Stimulated activated CD4-positive, alpha-beta T cell treated with anti-CD3 and anti-CD28 coated beads, Interleukin-12 subunit alpha, Interleukin-12 subunit beta, amount 100 ng/mL, for 24 hours (primary cell): ENCODE measurements at places on chromosomes 2 and 18.
A peak's percentile ranks its signal among the peaks of the same experiment; 100 is the strongest.

GRCh38 chr2:20430461-20431300 is 16.2 kb upstream of the RHOB start:
- no peak for DNase-seq

DNA sequence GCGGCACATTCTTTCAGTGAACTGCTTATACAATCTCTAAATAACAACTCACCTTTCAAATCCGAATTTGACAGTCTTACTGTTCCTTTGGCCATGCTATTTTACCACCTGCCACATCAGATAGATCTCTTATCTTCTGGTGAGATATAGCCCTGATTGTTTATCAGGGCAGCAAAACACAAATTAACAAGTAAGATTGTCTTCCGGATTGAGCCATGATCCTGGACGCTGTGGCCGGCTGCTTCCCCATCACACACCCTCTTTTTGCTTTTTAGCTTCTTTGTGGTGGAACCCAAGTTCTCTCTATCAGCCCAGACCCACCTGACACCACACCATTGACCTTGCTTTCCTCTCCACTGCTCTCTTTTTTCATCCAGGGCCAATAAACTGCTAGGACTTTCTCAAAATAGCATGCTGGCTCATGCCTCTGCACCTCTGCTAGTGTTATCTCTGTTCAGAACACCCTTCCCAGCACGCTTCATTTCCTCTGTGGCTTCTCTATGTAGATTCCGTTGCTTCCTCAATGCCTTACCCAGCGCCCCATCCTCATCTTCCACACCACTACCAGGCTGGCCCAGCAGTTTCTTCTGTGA is 111.8 kb upstream of the CNTNAP5 start:
- DNase-seq: no peak

DNA sequence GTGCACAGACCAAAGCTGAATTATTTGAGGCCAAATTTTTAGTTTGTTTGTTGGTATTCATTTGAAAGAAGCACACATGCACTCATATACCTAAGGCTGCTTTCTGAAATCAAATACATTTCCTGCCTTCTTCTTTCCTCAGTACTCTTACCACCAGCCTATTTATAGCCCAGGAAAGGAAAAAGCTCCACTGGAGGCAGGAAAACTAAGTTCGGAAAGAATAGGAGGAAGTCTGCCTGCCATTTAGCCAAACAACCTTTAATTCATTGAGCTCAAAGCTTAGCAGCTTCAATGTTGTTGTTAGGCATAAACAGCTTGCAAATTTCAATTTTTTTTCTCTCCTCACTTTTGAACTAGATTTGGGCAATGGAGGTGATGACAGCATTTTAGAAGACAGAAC is 40.4 kb upstream of the RASGRP3 start:
- DNase-seq: no peak

- no peak for DNase-seq
These were observed 36.4 kb downstream of the SCN1A start for GRCh38 chr2:166091439-166091838.

- no peak for DNase-seq
These were observed 3.7 kb upstream of the MTCL1 start for GRCh38 chr18:8701546-8702118.

DNA sequence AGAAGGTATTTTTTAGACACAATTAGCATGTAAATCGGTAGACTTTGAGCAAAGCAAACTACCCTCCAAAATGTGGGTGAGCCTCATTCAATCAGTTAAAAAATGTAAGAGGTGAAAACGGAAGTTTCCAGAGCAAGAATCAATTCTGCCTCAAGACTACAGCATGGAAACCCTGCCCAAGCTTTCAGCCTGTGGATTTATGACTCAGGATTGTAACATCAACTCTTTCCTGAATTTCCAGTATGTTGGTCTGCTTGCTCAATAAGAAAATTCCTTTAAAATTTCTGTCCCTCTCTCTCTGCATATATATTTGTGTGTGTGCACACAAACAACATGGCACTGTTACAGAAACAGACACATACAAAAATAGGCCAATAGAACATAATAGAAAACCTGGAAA is 228.6 kb upstream of the DOK6 start:
- DNase-seq: no peak

DNA sequence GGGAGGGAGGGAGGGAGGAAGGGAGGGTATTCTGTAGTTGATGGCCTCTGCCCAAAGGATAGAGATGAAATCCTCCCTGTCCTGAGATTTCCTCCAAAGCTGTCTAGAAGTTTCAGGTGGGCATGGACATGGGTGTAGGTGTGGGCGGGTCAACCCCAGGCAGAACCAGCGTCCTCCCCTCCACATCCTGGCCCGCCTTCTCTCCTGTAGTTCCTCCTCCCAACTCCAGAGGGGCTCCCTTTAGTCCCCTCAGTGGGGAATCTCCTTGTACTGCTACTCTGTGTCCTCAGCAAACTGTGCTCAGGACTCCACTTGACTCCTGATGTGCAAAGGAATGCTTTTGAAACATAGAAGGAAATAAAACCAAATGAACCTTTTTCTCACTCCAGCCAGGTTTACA is 88.1 kb downstream of the MRPS9 start:
- no peak for DNase-seq

GRCh38 chr2:229714080-229714735 is at the start of gene DNER:
Gene DNER (minus strand): TSS chr2:229714555. CDS start chr2:229714423, 132 bp downstream.
- peak; percentile 47 for DNase-seq

GRCh38 chr18:60358516-60358915 is 14.1 kb downstream of the MC4R start:
- DNase-seq: no peak

DNA sequence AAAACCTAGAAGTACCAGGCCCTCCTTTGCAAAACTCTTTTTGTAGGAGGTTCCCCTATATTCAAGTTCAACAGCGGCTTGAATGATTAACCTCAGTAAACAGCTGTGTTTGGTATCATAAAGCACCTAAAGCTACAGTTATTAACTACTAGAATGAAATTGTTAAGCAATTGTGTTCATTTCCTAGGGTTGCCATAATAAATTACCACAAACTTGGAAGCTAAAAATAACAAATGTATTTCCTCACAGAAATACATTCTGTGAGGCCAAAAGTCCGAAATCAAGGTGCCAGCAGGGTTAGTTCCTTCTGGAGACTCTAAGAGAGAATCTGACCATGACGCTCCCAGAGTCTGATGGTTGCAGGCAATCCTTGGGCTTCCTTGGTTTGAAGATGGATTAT is 202.1 kb upstream of the ACVR2A start:
- no peak for DNase-seq

DNA sequence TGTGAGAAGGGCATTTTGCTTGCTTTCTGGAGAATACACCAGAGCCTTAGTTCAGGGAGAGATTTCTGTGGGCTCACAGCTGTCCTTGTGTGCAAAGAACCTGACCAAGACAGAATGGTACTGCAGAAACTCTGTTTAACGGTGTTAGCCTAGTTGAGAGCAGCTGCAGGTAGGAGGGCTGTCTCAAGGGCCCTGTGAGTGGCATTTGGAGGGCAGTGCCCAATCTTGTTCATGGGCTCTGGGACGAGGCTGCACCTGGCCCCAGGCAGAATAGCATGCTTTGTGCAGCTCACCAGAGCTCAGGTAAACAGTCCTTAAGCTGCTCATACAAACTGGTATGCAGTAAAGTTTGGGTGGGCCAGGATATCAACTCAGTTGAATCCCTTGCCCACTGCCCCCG is 16.9 kb upstream of the RGPD4 start:
- no peak for DNase-seq

DNA sequence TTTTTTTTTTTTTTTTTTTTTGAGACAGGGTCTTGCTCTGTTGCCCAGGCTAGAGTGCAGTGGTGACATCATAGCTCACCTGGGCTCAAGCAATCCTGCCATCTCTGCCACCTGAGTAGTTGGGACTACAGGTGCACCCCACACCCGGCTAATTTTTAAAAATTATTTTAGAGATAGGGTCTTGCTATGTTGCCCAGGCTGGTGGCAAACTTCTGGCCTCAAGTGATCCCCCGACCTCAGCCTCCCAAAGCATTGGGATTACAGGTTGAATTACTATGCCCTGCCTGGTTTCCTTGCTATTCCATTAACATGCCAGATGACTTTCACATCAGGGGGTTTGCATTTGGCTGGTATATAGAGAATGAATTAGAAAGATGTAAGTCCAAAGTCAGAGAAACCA is 253.2 kb downstream of the CAMKMT start:
- no peak for DNase-seq

- no peak for DNase-seq
These were observed 97.5 kb downstream of the MAP4K4 start for GRCh38 chr2:101795033-101795432.

- DNase-seq: no peak
These were observed 15.7 kb downstream of the FAM98A start for GRCh38 chr2:33583194-33583938.

GRCh38 chr18:78920456-78921138 is 59.0 kb upstream of the SALL3 start:
- no peak for DNase-seq

GRCh38 chr18:22311301-22311700 is 106.4 kb downstream of the CTAGE1 start:
- DNase-seq: no peak

- DNase-seq: no peak
These were observed 19.2 kb upstream of the ATP9B start for GRCh38 chr18:79050005-79050404.

DNA sequence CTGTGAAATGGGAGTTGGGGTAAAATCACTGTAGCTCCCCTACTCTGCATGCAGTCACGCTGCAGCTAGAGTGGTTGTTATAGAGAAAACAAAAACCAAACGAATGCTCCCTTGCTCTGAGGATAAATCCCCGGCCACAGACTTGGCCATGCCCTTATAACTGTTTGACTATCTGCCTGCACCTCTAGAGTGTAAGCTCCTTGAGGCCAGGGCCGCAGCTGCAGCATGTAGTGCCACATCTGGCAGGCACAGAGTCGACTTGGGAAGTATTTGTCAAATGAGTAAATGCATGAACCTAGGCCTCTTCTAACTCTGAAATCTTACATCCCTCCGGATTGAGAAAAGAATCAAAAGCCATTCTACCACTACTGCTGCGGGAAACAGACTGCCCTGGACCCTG is 35.9 kb downstream of the KCNIP3 start:
- DNase-seq: no peak

DNA sequence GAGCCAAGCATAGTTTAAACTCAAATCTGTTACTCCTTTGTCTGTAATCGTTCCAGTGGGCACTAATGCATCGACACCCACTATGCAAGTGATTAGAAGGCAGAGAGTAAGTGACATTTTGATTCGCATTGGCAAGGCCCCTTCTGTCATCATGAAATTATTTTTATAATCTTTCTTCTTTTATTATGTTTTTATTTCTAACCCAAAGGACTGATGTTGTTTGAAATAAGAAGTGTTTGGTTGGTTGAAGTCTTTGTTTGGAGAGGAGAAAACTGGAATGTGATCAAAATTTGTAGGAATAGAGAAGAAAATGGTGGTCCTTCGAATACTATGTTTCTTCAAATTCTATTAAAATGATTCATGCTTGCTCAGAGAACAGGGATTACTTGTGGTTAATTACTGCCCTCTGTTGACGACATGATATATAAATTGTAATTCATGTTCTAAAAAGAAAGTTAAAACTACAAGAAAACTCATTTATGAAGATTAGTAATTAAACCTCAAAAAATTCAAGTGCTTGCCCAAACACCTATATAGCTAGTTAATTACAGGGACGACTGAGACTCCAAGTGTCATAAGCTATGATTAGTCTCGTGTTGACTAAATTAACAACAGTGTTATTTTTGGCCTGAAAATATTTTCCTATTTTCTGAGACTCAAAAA is 26.4 kb upstream of the TFPI start:
- DNase-seq: no peak

GRCh38 chr2:223772363-223772762 is 65.0 kb downstream of the AP1S3 start:
- DNase-seq: no peak

DNA sequence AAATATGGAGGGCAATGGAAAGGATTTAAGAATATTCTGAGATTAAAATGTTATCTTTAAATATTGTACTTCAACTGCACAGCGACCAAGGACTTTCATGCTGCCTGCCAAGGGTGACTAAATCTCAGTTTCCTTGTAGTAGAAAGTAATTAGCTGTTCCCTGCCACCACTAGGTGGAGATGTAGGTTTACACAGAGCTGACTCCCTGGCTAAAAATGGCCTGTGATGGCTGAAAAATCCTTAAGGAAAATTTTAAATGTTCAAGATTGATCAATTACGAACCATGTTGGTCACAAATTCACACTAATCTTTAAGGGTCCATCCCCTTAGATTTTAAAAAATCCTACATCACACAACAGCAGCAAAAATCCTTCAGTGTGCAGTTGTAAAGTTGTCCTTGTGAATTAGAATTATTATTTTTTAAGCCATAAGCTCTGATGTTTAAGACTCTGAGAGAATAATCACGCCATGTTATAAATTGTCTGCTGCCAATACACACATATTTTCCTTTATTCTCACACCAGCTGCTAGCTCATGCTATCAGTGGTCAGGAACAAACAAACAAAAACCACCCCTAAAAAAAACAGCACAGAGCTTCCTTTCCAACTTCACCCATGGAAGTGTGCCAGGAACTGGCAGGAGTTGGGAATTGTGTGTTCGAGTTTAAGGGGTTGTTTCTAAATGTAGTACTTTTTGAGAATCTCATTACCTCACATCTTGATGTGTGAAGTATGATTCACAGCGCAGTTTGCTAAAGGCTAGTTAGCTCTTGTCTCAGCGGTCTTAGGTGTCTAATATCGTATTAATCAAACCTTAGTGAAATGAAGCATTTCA is 399.8 kb downstream of the TMEM182 start:
- DNase-seq: no peak

- DNase-seq: no peak
These were observed 1364.8 kb downstream of the DPP10 start for GRCh38 chr2:115807276-115807675.

- no peak for DNase-seq
These were observed 1389.8 kb upstream of the ZEB2 start for GRCh38 chr2:145909766-145910165.

- no peak for DNase-seq
These were observed 25.7 kb upstream of the ASB18 start for GRCh38 chr2:236289766-236290462.

DNA sequence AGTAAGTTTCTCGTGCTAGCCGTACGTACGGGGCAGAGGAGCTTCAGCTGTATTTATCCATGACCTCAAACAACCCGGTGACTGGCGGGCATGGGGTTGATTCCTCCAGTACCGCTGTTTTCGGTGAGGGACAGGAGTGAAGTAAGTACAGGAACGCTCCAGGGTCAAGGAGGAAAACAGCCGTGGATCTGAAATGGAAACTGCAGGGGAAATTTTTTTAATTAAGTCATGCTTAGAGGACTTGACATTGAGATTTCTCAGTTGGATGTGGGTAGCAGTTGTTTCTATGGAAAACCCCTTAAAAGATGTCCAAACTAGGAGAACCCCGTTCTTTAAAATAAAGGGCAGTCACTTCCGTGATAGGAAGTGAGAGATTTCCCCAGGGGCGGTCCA is 1.2 kb downstream of the RAB12 start:
- DNase-seq: peak; percentile 5

- DNase-seq: no peak
These were observed 21.9 kb downstream of the CASP10 start for GRCh38 chr2:201204655-201205514.
